Small intestine (tissue), 16 donors: ENCODE measurements at places on chromosomes 3 and 15.

DNA sequence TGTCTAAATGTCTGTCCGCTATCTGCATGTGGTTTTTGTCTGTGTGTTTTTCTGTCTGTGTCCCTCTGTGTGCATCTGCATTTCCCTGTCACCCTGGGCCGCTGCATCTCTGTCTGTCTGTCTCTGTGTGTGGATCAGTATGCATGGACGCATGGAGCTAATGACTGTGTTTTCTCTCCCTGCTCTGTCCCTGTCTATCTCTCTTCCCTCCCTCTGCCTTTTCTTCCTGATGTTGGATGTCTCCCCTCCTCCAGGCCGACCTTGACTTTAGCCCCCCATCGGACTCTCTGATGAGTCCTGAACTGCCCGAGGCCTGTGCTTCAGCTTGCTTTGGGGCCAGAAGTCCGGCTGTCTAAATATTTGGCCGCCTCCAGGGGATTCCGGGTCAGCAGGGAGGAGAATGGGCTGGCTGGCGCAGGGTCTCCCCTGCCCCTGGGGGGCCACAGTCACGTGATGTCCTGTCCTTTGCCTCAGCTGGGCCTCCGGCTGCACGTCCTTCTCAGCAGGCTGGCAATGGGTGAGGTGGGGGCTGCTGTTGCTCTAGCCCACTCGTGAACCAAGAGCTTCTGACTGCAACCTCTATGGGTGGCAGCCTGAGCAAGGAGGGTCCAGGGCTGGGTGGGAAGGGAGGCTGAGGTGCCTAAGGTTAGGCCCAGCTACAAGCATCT is 3.7 kb downstream of the SLC38A3 start:
- no peak for DNase-seq

DNA sequence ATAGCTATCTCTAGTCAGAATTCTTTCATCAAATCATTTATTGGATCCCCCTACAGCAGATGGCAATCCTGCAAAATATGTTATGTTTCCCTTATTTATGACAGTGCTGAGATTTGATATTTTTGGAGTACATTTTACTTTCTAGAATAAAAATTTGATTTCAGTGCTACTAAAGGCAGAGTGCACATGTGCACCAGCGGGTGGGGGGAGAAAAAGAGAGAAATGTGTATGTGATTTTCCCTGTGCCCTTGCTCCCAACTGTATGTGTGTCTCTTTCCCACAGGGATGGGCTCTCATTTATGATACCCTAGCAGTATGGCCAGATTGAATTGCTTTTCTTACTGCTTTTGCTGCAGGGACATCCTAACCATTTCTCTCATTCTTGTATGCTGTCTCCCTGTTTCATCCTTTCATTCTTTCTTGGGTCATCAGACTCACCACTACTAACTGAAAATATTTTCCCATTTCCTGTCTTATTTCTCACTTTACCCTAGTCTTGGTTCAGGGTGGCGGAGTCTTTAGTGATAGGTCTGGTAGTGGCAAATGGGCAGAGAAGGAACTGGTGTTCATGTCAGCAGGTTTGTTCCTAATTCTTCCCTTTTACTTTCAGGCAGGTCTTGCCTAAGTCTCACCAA is 140.7 kb downstream of the TCF12 start:
- no peak for DNase-seq

GRCh38 chr15:96392380-96393208 is 62.1 kb downstream of the NR2F2 start:
- DNase-seq, result peak; percentile 32

DNA sequence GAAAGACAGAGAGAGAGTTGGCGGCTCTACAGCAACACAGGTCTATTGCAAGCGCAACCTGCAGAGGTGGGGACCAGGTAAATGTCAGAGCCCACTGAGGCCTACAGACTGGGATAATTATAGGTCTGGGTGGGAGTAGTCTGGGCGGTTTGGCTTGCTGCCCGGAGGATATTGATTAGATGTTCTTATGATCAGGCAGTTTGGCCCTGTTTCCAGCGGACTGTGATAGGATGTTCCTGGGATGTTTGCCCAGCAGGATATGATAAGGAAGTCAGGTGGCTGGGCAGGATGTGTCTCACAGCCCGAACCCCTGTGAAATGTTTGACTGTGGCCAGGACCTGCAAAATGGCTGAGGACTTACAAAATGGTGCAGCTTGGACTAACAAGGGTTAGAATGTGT is 364.9 kb downstream of the NAALADL2 start:
- no peak for DNase-seq

DNA sequence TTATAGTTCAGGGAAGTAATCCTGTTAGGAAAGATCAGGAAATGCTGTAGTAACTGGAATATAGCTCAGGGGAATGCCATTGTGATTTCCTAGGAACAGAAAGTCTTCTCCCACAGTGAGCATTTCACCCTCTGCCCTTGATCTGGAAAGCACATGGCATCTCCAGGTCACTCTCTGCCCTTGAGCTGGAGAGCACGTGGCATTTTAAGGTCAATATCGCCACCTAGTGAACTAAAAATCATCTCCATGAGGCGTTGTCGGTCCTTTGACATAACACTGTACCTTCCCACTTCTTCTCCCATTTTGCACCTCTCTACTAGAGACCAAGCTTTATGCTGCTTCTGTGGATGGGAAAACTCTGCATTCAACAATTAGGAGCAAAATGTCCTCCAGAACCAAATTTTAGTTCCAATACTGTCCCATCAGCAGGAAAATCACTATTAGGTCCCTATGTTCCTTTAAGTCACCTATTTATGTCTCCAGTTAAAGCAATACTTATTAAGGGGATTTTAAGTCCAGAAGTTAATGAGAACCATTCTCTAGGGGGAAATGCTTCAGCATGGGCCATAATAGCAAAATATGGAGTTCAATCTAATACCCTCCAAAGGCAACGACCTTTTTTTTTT is 54.7 kb upstream of the GK5 start:
- peak; percentile 88 for DNase-seq

DNA sequence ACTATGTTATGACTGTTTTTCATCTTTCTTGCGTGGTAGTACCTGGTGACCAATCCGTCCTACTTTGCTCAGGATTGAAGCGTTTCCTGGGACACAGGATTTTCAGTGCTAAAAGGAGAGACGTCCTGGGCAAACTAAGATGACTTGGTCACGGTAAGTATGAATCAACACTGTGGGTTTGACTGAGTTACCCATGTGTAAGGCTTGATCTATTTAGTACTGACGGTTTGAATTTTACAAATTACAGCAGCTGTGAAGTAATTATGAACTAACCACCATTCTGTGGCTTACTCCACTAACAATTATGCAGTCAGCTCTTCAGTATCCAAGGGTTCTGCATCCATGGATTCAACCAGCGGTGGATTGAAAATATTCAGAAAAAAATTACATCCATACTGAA is 172.9 kb upstream of the FEZF2 start:
- no peak for DNase-seq

GRCh38 chr3:39137991-39138803 is 15.2 kb downstream of the CSRNP1 start:
- no peak for DNase-seq

DNA sequence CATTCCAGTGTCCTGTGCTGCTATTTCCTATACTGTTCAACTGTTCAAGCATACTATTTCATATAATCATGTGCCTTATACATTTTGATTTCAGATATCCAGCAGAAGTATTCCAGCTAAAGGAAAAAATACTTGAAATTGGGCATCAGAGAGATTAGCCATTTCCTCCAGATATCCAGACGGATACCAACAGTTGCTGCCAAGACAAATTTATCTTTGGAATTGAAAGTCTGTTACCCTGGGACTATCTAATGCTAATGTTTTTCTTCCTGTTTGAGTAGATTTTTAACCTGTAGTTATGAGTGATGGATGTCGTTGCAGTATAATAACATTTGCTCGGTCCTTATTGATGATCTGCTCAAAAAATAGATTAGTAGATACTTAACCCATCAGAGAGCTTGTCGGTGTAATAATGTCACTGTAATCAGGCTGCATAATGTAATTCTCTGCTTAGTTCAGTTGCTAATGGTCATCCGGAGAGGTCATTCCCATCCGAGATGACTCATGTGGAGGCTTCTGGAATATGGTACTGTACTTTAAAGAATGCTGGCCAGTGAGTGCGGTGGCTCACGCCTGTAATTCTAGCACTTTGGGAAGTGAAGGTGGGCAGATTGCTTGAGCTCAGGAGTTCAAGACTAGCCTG is 51.5 kb downstream of the TIMP4 start:
- no peak for DNase-seq

DNA sequence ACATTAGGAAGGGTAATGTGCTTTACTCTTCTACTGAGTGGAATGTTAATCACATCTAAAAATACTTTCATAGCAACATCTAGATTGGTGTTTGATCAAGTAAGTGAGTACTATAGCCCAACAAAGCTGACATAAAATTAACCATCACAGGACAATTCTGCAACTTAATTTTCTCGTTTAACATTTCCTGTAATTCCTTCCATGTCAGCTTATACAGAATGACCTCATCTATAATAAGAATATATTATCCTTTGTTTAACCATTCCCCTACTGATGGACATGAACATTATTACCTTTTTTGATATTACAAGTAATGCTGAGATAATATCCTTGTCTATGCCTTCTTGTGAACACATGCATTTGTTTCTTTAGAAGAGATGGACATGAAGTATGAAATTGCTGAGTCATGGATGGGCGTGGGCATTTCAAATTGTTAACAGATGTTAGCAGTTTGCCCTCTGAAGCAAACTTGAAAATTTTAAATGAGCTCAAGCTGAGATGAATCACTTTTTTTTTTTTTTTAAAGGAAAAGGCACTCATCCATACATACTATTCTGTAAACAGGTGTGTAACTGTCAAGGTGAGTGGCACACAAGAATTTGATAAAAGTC is 85.1 kb downstream of the OXNAD1 start:
- no peak for DNase-seq

GRCh38 chr3:60983906-60984305 is 267.3 kb downstream of the FHIT start:
- no peak for DNase-seq

DNA sequence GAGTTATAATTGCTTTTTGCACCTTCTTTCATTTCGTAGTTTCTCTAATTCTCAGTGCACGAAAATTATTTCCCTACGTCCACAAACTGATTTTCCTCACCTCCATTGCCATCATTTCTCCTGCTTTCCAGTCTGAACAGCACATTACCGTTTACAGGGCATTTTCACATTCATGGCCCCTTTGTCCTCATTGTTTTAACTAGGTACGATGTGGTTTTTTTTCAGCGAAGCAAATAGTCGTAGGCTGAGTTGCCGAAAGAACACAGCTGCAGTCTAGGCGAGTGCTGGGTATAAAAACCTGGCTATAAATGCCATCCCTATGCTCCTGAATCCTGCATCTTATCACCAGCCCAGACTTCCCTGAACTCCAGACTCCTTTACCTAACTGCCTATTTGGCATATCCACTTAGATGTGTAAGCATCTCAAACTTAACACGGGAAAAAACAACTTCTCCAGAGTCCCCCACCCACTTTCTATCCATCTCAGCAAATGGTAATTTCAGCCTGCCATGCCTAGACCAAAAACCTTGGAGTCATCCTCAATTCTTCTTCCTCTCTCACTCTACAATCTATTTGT is 691 bp upstream of the FSIP1 start:
- no peak for DNase-seq

GRCh38 chr15:73928241-73928579 is 1.9 kb downstream of the LOXL1 start:
- no peak for DNase-seq

GRCh38 chr3:40872258-40872920 is 326.9 kb upstream of the CTNNB1 start:
- DNase-seq, result no peak

GRCh38 chr15:96066852-96067495 is 263.5 kb upstream of the NR2F2 start:
- no peak for DNase-seq

- no peak for DNase-seq
Observed at GRCh38 chr15:52369455-52369854, 73.9 kb upstream of the MYO5C start.

GRCh38 chr3:110485389-110485788 is 586.2 kb upstream of the NECTIN3 start:
- DNase-seq, result no peak

DNA sequence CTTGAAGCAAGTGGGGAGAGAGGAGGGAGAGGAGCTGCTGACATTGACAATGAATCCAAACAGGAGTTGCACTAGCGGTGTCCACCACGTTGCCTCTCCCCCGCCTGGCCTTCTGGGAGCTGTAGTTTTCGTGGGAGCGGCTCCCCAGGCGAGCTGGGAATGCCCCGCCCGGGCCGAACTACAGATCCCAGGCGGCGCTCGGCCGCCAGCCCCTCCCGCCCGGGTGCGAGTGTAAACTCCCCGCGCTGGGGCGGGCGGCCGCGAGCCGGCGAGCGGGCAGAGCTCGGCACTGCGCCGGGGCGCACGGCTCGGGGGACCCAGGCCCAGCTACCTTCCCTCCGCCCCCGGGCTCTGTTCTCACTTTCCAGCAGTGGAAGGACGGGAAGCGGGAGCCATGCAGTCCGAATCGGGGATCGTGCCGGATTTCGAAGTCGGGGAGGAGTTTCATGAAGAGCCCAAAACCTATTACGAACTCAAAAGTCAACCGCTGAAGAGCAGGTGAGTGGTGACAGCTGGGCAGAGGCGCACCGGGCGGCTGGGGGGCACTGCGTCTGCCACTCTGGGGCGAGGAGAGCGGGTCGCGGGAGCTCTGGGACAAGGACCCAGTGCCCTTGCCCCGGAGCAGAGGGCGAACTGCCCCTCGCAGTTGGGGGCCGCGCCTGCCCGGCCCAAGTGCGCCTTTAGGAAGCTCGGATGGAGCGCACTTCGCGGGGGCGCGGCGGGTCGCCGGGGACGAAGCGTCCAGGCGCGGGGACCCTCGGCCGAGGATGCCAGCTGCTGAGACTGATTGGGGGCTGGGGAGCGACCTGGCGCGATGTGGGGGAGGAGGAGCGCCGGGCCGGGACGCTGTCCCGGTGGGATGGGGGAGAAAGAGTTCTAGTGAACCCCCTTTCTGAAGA is at the start of gene MITF:
Gene MITF (plus strand): TSS at position 261 of the 899 bp plus-strand sequence. CDS start 134 bp downstream, at position 395.
- DNase-seq, result peak; percentile 86

DNA sequence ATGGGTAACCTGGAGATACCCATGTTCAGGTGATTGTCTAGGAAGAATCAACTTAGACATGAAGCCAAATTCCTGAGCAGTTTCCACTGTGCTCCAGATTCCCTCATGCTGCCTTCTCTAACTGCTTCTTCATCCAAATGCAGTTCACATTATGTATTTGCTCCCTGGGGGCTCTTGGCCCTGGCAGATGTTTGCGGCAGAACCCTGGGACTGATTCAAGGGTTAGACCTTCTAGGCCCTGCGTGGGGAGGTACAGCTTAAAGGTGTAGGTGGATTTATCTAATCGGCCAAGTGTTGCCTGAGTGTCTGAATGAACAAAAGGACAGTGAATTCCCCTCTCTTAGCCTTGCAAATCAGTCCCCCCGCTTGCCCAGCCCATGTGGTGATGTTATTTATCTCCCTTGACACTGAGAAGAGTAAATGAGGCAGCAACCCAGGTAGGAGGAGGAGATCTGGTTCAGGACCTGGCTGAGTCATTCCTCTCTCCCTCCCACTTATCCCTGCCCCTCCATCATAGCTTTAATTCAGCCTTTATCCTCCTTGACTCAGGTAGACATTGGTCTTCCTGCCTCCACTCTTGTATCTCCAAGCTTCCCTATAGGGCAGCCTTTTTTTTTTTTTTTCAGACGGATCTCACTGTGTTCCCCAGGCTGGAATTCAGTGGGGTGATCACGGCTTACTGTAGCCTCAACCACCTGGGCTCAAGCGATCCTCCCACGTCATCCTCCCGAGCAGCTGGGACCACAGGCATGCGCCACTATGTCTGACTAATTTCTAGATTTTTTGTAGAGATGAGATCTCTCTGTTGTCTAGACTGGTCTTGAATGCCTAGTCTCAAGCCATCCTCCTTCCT is 54.8 kb downstream of the MAGEF1 start:
- no peak for DNase-seq
